NCI-H524 treated with DMSO at 0.1 percent for 48 hours (cell line): ENCODE measurements at places on chromosomes 11 and 22.

GRCh38 chr11:76796511-76797198 lies 13.5 kb downstream of the TSKU start:
- no peak for DNase-seq

GRCh38 chr11:78022397-78023396 lies at the start of gene KCTD14:
Gene KCTD14, minus strand, starts transcription at chr11:78023276. Its CDS starts 27 bp downstream, at chr11:78023249.
- DNase-seq: no peak

DNA sequence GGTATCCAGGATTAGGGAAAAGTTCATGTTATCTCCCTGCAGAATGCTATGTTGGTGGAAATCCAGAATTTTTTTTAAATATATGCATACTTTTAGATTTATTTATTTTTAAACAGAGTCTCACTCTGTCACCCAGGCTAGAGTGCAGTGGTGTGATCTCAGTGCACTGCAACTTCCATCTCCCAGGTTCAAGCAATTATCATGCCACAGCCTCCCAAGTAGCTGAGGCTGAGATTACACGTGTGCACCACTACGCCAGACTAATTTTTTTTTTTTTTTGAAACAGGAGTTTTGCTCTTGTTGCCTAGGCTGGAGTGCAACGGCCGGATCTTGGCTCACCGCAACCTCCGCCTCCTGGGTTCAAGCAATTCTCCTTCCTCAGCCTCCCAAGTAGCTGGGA lies 2.6 kb downstream of the PACSIN2 start:
- no peak for DNase-seq

- no peak for DNase-seq
These were observed 25.3 kb downstream of the PPM1F start for GRCh38 chr22:21927174-21927823.

DNA sequence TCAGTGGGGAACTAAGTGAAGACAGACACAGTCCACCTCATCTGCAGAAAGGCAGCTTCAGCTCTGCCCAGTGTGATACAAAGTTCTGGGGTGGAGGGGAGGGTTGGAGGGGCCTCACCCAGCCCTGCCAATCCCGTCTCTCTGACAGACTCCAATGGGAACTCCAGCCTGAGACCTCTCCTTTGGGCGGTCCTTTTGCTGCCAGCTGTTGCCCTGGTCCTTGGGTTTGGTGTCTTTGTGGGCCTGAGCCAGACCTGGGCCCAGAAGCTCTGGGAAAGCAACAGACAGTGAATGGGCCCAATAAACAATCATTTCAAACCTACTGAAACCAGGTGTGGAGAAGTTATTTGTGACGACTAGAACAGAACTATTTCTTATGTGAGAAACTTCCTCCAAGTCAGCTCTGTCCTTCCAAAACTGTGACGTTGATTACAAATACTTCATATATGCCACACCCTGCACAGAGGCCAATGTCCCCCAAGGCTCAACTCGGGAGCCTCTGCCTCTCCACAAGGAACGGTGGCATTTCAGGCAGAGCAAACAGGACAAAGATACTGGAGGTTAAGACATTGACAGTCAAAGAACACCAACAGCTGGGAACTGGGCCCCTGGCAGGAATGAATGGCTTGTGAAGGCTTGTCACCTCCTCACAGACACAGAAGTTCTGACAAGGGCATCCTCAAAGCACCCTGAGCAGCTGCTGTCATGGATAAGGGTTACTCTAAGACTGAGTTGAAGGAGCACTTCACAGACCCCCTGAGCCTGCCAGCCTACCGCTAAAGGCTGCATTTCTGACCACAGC lies 8.2 kb downstream of the ZP1 start:
- DNase-seq: no peak
